CD4-positive, alpha-beta T cell treated with Interleukin-10 for 1 hour (primary cell): ENCODE measurements at places on chromosomes 3 and 15.

DNA sequence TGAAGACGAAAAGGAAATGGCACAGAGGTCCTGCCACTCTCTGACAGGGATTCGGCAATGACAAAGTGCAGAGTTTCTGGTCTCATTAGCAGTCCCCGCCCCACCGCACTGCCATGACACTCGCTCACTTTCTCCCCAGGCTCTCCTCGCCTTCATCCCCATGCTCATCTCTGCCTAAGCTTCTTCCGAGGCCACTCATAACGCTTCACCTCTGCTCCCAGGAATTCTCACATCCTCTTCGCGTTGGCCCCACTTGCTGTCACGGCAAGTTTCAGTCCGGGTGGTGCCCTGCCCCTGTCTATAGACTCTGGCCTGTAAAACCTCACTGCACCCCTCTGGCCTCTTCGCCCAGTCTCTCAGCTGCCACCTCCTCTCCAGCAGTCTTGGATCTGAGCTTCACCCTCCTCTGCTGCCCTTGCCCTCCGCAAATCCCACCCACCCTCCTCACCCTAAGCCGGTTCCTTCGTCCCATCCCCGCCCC is 654 bp downstream of the RUBCN start:
- peak; percentile 28 for DNase-seq

DNA sequence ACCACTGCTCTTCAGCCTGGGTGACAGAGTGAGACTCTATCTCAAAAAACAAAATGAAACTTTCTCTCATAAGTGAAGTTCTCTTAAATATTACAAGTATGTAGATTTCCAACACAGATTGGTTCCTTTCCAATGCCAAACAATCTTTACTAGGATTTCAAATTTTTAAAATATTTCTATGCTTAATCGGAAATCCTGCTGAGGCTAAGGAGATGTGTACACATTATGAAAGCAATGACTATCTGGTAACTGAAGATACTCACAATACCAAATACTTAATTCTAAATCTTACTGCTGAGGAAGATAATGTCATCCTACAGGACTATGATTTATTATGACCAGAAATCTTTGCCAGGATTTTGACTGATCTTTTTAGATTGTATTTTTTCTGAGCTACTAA is 255.6 kb upstream of the ZNF717 start:
- DNase-seq: no peak

DNA sequence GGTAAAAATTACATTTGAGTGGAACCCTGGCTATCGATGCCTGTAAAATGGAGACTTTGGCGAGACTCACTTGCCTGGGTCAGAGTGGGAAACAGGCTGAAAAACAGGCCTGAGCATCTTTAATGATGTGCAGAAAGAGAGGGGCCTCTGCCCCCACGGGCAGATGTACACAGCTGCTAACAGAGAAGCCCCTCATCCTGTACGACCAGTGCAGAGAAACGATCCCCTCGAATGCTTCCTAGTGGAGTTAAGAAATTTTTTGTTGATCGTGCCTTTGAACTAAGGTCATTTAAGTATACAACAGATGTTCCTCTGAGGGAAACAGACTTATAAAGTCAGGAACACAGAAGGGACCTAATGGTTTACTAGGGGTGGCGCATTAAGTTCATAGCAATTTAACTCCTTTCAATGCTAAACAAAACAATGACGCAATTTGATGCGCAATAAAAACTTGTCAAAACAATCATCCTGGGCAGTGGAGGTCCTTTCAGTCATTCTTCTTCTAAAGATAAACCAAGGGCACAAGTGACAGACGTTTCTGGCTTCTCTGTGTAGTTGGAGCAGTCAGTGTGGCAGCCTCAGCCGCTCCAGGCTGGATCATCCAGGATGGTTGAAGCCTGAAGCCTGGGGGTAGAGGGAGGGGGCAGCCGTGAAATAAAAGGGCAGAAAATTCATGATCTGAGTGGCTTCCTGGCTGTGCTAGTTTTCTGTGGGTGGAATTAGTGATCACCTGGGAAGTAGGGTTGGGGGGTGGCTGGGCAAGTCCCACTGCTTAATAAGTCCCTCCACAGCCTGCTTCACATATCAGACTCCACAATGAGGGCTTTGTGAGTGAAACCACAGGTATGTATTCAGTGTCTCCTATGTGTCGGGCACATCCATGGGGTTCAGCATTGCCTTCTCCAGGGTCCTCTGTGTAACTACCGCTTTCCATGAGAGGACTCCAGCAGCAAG is 50.8 kb upstream of the MRPS22 start:
- no peak for DNase-seq

DNA sequence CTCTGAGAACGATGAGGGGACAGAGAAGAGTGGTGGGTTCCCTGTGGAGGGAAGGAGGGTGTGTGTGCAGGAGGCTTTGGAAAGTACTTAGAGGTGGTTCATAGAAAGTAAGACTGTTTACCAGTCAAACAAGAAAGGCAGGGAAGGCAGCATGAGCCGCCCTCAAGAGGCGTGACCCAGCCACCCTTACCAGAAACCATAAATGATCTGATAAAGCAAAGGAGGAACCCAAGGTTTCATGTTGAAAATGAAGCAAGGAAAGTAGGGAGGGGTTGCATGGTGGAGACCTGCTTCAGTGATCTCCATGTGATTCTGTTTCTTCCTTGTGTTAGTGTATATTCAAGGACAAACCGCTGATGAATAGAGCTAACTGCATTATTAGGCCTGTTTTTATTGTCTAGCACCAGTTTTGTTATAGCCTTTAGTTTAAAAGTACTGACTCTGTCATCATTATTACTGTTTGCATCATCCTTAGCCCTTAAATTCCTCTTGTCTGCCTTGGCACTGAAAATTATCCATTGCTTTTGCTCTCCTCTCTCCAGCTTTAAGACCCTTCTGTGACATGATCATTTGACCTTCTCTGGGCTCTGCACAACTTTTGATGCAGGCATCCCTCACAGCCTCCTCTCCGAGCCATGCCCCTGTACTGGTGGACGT is 96.1 kb downstream of the STAC start:
- no peak for DNase-seq

DNA sequence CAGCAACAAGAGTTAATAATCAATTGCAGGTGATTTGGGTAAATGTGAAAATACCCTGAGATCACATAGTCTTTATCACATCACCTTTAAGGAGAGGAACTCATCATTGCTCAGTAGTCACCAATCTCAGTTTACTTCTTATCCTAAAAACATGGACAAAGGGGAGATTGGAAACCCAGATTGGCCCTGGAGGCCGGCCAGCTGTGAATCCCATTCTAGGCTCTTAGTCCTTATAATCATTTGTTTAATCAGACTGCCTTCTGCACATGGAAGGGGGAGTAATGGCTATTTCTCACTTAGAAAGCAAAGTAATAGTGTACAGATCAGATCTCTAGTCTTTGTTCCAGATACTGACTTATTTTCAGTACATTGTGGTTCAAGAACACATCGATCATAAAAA is 37.2 kb upstream of the CPB1 start:
- no peak for DNase-seq

DNA sequence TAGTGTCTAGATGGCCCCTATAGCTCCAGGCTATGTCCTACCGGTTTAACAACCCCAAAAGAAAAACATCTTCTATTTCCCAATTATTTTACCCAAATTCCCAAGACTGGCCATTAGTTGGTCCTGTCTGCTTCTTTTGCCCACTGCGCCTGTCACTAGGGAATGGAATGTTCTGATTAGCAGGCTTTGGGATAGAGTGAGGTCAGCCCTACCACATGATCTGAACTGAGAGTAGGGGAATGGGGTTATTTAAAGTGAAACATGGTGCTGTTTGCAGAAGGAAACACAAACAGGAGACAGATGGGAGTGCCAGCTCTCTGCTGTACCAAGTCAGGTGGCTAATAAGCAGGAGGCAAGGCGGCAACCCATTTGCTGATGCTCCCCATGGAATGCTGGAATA is 635.6 kb upstream of the CFAP20DC start:
- no peak for DNase-seq

DNA sequence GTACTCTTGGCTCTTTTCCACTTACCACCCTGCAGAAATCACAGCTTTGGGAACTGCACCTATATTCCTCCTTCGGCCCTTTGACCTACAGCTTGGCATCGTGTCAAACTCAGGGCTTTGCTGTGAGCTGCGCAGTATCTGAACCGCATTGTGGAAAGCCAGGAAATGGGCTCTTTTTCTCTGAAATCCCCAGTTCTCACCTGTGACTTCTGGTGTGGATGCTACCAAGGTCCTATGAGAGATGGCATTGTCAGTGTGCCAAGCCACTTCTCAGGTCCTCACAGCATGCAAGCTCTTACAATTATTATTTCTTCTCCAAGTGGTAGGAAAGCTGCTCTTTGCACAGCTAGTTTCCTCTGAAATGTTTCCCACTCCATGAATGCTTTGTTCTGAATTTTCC is 450.6 kb upstream of the TBL1XR1 start:
- DNase-seq: peak; percentile 48

GRCh38 chr3:71511446-71511845 is 72.1 kb downstream of the FOXP1 start:
- no peak for DNase-seq
